ENCODE measurements at places on chromosomes 6 and 20. TPM values are rescaled to one million over a fixed set of nuclear protein-coding genes. Genes with fewer than 3 reads are reported as not detected.

Gene RBM12
- polyA plus RNA-seq, result 55.3 TPM

Gene SLC9A8
- polyA plus RNA-seq, result 7.0 TPM

Gene PRSS16
- polyA plus RNA-seq, result 0.59 TPM

Gene RFX6
- polyA plus RNA-seq, result not detected

Gene TFAP2A
- polyA plus RNA-seq, result not detected

Gene COL12A1
- not detected for polyA plus RNA-seq

Gene ADGRF1
- not detected for polyA plus RNA-seq

Gene ADAT2
- polyA plus RNA-seq, result 1.7 TPM

Gene ARMH2
- not detected for polyA plus RNA-seq

Gene AIF1
- polyA plus RNA-seq, result 38.8 TPM

Gene SULF2
- polyA plus RNA-seq, result 1.2 TPM

Gene SMPDL3A
- not detected for polyA plus RNA-seq

Gene ZNF341
- polyA plus RNA-seq, result 1.0 TPM

Gene UST
- polyA plus RNA-seq, result 1.1 TPM

Gene VAPB
- polyA plus RNA-seq, result 21.9 TPM

DNA sequence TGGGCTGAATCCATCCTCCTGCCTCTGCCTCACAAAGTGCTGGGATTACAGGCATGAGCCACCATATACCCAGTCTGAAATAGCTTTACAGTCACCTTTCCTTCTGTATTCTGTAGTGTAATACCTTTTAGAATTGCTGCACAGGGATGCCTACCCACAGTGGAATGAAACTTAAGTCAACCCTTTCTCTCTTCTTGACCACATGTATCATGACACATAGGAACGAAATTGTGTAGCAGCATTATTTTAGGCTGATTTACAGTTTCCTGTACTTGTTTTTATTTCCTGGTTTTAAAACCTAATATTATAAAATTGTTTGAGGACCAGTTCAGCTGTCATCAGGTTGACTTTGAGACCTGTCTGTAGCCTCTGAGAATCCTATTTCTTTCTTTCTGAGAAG, 297.8 kb downstream of the ZFAND3 start:
- no peak for DNase-seq

- no peak for DNase-seq
Observed at GRCh38 chr6:54094293-54094692, 16.9 kb upstream of the MLIP start.

- no peak for DNase-seq
Observed at GRCh38 chr6:53913286-53913685, 118.5 kb downstream of the LRRC1 start.

DNA sequence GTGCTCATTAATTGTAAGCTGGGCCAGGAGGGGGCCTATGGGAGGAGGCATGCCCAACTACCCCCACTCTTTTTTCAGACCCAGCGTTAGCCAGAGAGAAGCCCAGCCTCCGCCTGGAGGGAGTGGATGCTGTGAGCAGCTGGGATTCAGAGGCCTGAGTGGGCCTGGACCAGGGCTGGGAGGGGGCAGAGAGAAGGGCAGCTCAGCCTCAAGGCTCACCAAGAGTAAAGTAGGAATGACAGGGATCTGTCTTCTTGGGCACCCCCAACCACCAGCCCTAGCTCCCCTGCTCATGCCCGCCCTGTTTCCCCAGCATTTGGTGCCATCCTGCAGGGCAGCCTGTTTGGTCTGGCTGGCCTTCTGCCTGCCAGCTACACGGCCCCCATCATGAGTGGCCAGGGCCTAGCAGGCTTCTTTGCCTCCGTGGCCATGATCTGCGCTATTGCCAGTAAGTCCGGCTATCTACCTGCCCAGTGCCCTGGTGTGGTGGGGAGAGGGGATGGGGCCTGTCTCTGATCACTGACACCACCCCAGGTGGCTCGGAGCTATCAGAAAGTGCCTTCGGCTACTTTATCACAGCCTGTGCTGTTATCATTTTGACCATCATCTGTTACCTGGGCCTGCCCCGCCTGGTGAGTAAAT, 6.8 kb downstream of the SLC29A1 start:
- no peak for DNase-seq

GRCh38 chr6:165834613-165835259, 171.7 kb upstream of the PDE10A start:
- DNase-seq, result no peak

GRCh38 chr6:21593927-21594415, 420 bp downstream of the SOX4 start:
- peak; percentile 23 for DNase-seq

GRCh38 chr6:50990750-50991446, 172.2 kb downstream of the TFAP2B start:
- DNase-seq, result no peak

DNA sequence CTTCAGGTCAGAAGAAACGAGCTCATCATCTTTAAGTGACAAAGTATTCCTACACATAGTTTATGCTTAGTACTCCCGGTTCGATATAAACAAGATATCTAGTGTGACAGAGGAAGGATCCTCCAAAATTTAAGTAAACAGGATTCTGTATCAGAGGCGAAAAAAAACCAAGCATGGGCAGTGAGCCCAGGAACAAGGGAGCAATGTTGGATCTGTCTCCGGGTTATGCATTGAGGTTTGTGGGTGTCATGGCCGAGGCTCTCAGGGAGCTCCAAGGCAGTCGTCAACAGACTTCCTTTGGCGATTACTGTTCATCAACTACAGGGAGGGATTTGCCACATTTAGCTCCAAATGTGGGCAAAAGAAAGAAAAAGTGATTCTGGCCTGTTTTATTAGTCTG, 319.5 kb downstream of the CBLN4 start:
- no peak for DNase-seq

DNA sequence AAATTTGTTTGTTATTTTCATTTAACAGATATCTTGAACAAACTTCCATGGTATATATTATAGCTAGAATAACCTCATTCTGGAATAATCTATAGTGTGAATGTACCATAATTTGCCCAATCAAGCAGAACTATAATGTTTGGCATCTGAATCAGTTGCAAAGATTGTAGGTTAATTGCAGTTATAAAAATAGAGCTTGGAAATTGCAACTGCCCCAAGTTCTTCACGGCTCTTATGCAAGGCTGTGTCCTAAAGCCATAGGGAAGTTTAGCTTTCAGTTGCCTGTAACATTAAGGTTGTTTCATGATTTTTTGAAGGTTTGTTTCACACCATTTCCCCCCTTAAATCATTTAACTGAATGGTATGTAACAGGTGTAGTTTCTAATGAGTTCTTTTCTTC, 19.4 kb downstream of the NQO2 start:
- no peak for DNase-seq

DNA sequence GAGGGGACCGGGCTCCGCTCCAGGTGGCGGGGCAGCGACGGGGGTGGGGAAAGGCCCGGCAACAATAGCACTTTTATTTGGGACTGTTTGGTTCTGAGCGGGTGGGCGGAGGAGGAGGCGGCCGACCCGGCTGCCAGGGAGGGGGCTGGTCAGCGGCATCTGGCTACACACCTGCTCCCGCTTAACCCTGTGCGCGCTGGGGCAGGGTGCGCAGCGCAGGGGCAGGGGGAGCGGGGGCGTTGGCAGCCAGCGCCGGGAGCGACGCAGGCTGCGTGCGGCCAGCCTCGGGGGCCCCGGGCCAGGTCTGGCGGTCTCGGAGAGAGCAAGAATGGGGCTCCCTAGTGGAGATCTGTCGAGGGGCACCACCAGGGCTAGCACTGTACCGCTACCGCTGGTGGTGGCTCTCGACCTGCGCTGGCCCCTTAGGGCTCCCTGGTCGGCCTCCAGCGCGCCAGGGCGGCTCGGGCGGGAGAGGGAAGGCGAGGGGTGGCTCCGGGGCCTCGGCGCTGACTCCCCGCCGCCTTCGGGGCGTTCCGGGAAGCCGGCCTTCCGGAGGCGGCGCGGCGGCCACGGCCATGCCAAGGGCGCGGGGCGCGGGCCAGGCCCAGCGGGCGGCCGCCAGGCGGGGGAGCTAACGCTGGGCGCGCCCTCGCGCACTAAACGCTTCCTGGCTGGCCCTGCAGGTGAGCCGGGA, 92.4 kb downstream of the NCR2 start:
- no peak for DNase-seq

- DNase-seq, result peak; percentile 71
Observed at GRCh38 chr6:42402184-42402583, 49.5 kb downstream of the TRERF1 start.

- DNase-seq, result no peak
Observed at GRCh38 chr6:722608-723007, 29.7 kb upstream of the EXOC2 start.

DNA sequence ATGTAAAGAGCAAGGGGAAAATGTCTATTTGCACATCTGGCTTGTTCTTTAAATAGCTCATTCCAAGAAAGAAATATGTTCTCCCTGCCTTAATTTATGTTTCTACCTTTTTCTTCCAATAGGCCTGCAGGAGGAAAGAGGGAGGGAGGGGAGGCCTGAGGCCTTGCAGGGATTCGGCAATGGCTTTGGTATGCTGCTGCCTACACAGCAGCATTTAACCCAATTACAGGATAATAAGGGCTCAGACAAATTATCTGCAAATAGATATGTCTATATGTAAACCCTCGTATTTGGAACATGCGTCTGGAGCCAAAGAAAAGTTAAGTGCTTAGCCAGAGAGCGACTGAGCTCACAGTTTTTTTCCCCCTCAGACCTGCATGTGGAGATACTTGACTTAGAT, 277.2 kb downstream of the CDC5L start:
- no peak for DNase-seq

GRCh38 chr6:30763618-30764489, 19.5 kb upstream of the IER3 start:
- no peak for DNase-seq

DNA sequence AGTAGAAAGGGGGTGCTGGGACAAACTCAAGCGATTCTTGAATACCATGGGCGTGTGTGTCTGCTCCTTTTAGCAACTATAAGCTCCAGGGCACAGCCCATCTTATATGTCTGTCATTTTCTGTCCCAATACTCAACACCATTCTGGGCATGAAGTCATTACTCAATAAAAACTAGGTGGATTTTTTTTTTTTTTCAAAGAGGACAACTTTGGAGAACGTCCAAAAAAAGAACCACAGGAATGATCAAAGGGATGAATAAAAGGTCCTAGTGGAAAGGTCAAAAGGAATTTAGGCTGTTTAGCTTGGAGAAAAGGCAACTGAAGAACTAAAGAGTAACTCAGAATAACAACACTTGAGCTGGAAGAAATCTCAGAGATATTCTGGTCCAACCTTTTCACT, 24.4 kb downstream of the UQCC1 start:
- DNase-seq, result no peak

GRCh38 chr6:112482373-112482772, 135.2 kb downstream of the RFPL4B start:
- DNase-seq, result no peak

GRCh38 chr6:151652325-151652724, 155.2 kb upstream of the ESR1 start:
- DNase-seq, result no peak

GRCh38 chr6:108597572-108598304, 37.0 kb downstream of the FOXO3 start:
- DNase-seq, result no peak

GRCh38 chr20:36950414-36951197, 902 bp downstream of the SAMHD1 start:
- peak; percentile 57 for DNase-seq

GRCh38 chr6:110296241-110297025, 61.7 kb downstream of the METTL24 start:
- DNase-seq, result no peak

GRCh38 chr20:53760025-53760441, 166.4 kb upstream of the ZNF217 start:
- no peak for DNase-seq

DNA sequence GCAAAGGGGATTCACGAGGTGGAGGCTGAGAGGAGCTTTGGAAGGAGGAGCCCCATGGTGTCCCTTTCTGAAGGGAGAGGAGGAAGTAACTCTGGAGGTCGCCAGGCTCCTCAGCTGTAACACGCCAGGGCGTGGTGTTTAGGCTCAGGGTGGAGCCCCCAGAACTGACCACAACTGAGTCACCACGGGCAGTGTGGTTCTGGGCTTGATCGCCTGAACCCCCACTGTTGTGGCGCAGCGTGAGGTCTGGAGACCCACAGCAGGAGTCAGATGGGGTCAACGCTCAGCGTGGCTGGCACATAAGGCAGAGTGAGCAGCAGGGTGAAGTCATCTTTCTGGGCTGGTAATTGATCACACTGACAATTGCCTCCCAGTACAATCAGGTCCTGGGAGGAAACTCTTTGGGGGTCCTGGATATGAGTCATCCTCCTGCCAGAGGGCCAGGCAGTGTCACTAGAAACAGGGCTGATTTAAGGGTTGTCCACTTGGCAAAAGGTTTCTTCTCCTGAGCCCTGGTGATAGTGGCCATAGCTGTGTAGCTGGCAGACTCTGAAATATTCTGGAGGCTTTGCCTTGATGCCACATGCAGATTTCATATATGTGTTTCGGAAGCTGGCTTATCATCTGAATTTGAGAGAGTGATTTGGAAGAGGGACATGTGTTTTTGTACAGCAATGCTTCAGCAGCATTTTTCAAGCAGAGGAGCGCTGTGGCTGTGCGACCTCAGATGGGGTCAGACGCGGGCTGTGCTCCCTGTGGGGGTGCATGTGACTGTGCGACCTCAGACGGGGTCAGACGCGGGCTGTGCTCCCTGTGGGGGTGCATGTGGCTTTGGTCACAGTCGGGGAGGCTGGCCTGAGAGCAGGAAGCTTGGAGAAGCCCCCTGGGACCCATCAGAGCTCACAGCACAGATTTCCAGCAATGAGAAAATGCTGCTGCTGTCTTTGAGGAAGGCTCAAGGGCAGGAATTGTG, 50.0 kb downstream of the SYNJ2 start:
- peak; percentile 32 for DNase-seq

DNA sequence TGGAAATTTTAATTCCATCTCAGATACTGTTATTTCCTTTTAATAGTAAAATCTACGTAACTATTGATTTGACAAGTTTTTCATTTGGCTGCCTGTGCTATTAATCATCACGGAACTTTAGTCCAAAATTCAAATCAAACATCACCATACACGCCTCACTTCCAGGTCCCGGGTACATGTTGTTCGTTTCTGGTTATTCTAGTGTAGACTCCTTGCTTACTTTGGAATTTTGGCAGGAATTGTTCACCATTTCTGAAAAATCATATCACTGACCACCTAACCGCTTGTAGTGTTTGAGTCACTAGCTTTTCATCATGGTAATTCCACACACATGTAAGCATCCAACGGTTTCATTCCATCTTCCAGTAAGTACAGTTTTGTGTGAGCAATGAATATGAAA, 98.0 kb upstream of the NHSL1 start:
- no peak for DNase-seq

GRCh38 chr6:43579171-43579570, 3.2 kb downstream of the POLH start:
- no peak for DNase-seq

DNA sequence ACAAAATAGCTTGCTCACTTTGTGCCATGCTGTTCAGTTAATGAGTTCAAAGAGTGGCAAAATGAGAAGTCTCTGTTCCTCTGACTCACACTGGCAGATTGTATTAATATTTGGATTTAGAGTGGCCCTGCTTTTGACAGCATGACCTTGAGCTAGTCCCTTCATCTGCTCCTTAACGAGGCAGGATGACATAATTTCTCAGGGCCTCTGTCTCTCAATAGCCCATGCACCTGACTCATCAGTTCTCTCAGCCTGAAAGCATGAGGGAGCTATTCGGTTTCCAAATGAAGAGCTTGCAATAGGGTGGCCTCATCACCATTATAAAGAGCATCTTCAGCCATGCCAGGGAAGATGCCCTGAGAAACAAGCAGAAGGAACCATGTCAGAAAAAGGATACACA, 38.2 kb downstream of the CAP2 start:
- DNase-seq, result no peak

GRCh38 chr6:133418108-133418507, 177.0 kb downstream of the EYA4 start:
- no peak for DNase-seq
